ENCODE measurements at places on chromosomes 11 and 22.

- no peak for DNase-seq
Observed at GRCh38 chr11:102521121-102521520, 9.4 kb downstream of the MMP7 start.

- DNase-seq, result no peak
Observed at GRCh38 chr11:76347466-76347865, 33.5 kb downstream of the THAP12 start.

GRCh38 chr22:25235547-25236290 is 16.3 kb downstream of the CRYBB2 start:
- DNase-seq, result peak; percentile 89

DNA sequence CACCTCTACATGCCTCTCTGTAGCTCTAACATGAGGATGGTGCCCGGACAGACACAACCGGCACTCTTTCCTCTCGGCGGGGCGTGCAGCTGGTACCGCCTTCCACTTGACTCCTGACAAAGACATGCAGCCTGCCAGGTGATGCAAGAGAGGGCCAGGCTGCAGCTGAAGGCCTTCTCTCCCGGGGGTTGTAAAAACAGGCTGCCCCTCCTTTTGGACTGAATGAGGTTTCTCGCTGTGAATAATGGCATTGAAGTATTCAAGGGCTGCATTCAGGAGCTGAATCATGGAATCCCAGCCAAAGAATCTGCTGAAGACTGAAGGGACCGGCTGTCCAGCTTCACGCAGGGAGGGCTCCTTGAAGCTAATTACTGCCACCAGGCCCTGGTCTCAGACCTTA is 110.9 kb downstream of the GALNT18 start:
- peak; percentile 74 for DNase-seq

GRCh38 chr22:35349704-35350538 is 31.0 kb upstream of the HMOX1 start:
- no peak for DNase-seq

Measured in ELF-1 (cell line).